ENCODE measurements at places on chromosomes 7 and 10.

DNA sequence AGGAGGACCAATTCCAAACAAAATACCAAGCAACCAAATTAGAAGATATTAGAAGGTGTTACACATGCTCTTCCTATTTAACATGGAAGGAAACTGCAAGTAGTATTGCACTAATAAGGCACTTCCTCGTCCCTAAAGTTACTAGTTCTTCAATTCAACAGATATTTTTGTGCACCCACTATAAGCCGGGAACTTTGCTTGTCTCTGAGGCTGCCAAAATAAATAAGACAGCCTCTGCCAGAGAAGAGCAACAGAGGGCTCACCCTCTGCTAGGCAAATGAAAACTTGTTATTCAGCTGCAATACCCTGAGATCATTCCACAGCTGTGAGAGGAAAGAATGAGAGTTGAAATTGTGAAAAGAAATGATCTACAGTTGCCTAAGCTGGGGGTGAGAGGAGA is 37.4 kb upstream of the GSAP start:
- no peak for DNase-seq

DNA sequence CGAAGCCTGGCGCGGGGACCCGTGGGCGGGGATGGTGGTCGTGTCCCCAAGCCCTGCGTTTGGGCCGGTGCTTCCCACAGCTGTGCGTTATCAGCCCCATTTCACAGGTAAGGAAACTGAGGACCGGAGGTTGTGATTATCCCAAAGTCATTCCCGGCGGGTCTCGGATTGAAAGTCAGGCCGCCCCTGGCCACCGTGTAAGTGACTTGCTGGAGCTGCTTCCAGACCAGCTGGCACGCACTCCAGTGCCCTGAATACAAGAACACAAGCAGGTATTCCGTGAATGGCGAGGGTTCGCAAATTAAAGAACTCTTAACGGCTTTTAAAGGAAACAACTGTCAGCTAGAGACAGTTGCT is 675 bp upstream of the ATE1 start:
- DNase-seq: peak; percentile 36

GRCh38 chr10:68156373-68157185 is 47.3 kb downstream of the MYPN start:
- peak; percentile 58 for DNase-seq

DNA sequence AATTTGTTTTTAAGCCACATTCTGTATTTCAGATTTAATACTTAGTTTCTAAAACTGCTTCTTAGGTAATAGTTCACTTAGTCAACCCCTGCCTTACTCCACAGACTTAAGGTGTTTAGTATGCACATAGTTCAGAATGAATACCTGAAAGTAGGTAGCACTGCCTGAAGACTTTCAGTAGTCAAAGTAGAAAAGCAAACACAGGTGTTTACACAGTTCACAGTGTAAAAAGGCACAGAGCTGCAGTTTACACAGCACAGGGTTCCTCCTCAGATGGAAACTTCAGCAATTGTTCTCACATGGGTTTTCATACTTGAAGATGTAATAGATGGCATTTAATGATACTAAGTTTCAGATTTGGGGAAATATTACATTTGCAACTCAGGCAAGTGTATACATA is 3.1 kb upstream of the PKD1L1 start:
- DNase-seq: peak; percentile 40

GRCh38 chr7:132757783-132758182 is 181.5 kb upstream of the PLXNA4 start:
- no peak for DNase-seq

DNA sequence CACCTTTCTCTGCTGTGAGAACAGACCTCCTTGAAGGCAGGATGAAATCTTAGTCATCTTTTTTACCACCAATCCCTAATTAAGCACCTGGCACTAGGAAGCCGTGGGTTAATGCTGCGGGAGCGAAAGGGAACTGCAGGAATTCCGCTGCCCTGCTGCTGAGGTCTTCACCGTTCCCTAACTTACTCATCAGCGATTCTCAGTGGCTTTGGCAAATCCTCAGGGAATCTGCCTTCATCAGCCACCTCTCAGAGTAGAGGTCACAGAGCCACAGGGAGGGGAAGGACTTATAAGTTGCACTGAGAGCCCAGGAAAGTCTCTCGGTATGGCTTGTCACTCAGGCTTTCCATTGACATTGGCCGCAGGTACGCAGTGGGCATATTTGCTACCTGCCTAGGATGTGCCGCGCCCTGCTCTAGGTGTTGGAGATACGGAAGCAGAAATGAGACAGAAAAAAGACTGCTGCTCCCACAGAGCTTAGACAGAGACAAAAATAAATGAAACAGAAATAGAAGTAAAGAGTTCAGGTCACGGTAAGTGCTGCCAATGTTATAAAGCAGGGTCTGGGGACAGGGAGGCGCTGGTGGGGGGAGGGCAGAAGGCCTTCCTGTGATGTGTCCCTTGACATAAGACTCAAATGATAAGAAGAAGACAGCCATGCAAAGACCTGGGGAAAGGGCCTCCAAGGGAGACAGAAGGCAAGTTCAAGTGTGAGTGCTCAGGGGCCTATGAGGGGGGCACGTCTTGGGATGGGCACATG is 72.6 kb upstream of the OPALIN start:
- DNase-seq: no peak

DNA sequence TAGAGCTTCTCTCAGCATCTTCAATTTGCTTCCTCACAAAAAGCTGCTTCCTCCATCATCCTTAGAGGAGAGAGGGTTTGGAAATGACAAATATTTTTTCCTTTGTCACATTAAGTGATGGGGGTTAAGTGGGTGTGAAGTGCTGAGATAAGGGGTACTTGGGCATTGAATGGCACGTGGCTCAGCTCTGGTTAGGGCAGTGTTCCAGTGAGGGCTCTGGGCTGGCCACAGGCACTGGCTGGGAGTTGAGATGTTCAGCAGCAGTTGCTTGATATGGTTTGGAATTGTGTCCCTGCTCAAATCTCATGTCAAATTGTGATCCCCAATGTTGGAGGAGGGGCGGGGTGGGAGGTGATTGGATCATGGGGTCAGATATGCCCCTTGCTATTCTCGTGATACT is 33.7 kb upstream of the CHCHD3 start:
- DNase-seq: no peak

DNA sequence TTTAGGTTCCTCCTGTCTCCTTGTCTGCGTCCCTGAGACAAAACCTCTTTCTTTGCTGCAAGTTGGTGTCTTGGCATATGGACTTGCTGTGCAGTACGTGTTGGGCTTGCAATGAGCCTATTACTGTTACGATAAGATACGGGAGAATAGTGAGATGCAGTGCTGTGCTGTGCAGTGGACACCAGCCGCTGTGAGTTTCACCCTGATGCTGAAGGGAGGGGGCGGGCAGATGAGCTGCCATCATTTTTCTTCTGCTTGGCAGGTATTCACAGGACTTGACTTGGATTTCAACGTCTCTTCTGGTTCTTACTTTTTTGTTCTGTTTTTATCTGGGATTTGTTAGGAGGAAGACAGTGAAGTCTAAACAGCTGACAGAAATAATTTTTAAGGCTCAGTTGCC is 257.1 kb upstream of the PITRM1 start:
- DNase-seq: no peak

- no peak for DNase-seq
Observed at GRCh38 chr7:80781146-80781545, 137.7 kb downstream of the SEMA3C start.

- no peak for DNase-seq
Observed at GRCh38 chr10:16519250-16519907, 2.3 kb downstream of the C1QL3 start.

GRCh38 chr7:110281362-110281761 is 809.6 kb upstream of the LRRN3 start:
- no peak for DNase-seq

GRCh38 chr7:127254163-127254684 is 1.5 kb upstream of the GRM8 start:
- no peak for DNase-seq

DNA sequence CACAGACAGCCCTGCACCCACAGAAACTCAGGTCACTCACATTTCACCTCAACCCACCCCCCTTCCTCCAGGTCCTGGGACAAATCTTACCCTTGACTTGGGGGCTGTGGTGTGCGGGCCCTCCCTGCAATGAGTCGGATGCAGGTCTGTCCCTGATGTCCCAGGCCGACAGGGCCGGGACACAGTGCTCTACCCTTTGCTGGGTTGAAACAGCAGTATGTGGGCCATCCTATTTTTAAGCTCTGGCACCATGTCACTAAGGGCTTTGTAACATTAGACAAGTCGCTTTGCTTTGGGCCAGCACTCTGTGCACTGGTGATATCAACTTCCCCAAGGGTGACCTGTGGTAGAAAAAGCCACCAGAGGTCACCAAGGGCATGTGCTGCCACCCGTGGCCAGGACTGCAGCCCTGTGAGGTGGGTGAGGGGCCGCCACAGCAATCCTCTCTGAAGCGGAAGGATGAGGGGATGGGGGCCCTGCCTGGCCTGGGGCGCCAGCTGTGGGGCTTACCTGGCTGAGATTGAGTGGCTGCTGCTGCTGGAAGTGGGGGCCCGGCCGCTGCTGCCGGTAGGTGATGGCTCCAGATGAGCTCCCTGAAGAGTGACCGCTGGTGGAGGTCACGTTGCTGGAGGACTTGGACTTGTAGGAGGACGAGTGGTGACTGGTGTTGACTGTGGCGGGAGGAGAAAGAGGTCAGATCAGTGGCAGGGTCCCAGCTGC is 51.3 kb downstream of the CLEC2L start:
- no peak for DNase-seq

GRCh38 chr7:24617957-24618616 is 44.8 kb downstream of the PALS2 start:
- no peak for DNase-seq

DNA sequence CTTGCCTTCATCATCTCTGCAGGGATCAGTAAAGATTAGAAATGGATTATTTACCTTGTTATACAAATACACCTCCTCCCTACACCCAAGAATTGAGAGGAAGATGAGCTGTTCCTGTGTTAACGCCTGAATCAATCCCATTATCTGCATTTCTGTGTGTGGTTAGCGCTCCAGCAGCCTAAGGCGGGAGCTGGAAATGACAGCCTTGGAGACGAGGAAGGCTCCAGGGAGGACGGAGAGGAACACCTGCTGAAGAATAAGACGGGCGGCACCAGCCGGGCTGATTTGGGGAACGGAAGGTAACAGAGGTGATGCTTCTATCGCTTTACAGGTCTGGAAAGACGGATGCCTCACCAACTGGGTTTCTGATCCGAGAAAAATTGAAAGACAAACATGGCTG is 34.2 kb upstream of the DDC start:
- DNase-seq: no peak

DNA sequence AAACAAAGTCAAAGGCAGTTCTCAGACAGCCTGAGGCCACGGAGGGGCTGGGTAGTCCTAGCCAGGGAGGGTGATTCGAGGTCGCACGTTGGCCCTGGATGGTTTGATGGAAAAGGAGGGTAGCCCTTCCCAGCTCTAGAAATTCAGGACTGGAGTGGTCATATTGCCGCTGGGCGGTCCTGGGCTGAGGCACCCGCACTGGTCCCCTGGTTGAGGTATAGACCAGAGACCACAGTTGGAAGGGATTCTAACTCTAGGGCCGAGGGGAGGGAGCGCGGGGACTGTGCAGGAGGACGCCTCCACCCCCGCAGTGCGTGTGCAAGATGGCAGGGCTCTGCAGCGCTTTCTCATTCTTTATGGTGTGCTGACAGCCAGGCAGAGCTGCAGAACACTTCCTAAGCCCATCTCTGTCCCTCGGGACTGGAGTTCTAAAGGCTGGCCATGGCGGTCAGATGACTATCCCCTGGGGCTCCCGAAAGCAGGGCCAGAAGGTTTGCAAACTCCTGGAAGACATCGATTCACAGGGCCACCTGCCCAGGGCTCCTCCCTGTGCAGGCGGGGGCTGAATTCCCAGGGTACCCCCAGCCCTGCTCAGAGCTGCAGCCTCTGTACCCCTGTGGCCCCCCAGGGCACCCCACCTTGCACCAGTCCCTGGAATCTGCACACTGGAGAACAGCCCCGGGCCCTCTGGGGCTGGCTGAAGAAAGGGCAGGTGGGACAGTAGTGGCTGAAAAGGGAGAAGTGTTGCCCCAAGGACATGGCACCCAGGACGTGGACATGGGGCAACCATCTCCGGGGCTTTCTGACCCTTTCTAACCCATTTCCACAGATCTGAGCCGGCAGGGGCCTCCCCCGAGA is 51.0 kb upstream of the ELN start:
- no peak for DNase-seq

DNA sequence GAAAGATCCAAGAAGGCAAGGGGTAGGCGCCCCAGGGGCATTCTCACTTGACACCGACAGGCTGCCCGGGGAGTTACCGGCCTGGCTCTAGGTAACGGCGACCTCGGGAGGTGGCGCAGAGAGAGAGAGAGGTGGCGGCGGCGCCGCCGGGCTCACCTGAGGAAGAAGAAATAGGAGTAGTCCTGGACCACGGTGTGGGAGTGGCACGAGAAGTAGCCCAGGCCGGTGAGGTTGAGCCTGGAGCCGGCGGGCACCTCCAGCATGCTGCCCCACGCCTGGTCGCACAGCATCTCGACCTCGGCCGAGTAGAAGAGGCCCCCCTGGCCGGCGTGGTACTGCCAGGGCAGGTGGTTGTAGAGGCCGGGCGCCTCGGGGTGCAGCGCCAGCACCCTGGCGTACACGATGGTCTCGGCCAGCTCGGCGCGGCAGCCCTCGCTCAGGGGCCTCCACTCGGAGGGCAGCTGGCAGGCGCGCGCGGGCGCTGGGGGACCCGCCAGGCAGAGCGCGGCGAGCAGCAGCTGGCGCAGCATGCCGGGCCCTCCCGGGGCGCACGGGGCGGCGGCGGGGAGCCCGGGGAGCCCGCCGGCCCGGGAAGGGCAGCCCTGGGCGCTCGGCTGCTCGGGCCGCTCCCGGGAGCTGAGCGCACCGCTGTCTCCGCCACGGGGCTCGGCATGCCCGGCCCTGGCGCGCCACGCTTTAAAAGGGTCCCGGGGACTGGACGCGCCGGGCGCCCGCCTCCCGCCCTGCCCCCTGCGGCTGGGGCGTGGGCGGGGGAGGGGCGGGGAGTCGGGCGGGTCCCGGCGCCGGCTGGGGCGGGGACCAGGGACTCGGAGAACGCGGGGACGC is at the start of gene CCDC3:
Gene CCDC3 (minus strand): TSS at position 673 of the 846 bp plus-strand sequence. CDS start 143 bp downstream, at position 530.
- no peak for DNase-seq

- no peak for DNase-seq
Observed at GRCh38 chr7:14691034-14691433, 211.5 kb downstream of the DGKB start.

- no peak for DNase-seq
Observed at GRCh38 chr7:143387156-143387975, 6.2 kb downstream of the ZYX start.

DNA sequence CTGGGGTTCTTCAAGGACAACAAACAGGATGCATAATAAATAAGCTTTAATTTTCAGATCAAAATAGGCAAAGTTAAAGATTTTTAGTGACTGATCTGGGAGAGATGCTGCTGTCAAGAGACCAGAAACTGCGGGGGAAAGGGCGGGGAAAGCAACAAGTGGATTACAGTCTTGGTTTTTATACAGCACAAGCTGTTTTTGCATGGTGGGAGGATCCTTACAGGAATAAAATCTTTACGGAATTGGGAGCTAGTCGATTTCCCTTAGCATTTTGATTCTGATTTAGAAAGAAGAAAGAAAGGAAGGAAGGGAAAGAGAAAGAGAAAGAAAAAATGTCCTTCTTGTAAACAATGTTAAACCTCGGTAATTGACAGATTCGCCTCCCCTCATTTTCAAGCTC is 242.3 kb upstream of the SP8 start:
- DNase-seq: no peak
